ENCODE measurements at places on chromosomes 3 and 15.

GRCh38 chr3:66115858-66116654 lies 77.3 kb upstream of the MAGI1 start:
- no peak for DNase-seq

GRCh38 chr3:115553796-115554486 lies 69.4 kb upstream of the GAP43 start:
- DNase-seq = no peak

DNA sequence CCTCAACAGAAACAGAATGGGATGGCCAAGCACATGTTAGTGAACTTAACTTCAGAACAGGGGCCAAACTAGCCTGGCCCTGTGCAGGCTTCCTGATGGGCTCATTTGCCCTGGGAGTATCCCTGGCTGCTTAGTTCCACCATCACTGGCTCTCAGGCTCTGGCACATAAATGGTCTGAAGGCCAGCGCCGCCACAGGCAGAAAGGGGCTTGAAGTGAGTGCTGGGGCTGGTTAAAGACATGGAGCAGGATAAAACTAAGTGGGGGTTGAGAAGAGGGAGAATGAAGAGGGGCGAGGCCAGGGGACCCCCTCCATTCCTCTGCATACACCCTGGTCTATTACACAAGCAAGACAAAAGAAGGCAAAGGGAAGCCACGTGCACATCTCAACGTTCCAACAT lies 12.2 kb downstream of the SLCO2A1 start:
- DNase-seq = no peak

GRCh38 chr15:85956532-85957275 lies 123.0 kb upstream of the AGBL1 start:
- DNase-seq = no peak

DNA sequence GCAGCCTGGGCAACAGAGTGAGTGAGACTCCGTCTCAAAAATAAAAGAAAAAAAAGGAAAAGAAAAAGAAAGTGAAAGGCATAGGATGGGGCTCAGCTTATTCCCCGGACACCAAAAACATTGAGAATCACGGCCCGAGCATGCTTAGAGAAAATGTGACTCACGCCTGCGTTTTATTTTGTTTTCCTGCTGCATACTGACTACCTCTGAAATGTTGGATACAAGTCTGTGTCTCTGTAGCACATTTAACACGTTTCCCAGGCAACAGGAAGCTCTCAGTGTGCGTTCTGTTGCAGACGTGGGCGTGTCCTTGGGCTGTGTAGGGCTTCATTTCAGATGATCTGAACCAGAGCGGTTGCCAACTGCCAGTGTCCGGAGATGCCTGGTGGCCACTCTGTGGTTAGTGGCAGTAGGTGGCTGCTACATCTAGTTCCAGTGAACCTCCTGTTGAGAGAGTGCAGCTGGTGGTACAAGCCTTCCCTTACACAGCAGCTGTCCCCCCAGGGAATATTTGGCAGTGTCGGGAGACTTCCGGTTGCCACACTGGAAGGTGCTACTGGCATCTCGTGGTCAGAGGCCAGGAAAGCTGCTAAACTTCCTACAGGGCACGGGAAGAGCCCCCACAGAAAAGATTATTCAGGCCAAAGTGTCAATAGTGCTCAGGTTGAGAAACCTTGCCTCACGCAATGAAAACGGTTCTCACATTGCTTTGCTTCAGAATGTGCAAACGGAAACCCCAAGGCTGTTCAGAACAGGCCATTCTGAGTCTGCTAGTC lies 3.0 kb downstream of the SLC51A start:
- DNase-seq = peak; percentile 47

DNA sequence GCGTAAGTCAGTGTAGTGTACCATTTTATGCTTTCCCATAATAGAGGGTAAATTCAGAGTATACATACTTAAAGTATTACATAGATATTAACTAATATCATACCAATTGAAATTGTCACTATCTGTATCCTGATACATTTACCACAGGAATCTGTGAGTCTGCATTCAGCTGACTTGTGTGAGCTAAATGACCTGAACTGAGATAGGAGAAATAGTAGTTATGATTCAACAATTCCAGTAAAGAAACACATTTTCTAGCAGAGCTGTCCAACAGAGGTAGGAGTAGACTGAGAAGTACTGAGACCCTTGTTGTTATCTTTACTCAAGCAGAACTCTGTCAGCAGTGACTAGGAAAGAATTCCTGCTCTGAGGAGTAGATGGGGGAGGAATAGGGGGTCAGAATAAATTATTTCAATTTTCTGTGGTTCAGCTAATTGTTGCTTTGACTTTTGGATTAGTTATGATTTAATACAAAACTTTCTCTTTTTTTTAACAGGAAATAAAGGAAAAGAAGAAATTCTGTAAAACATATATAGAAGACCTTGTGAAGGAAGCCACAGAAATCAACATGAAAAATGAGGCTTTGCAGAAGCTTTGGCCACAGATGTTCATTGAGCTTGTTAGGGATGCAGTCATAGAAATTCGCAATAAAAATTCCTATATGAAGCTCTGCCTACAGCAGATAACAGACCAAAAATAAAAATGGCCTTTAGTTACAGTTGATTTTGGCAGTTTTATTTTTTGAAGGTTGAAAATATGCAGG lies 66.2 kb upstream of the THSD4 start:
- DNase-seq = no peak

DNA sequence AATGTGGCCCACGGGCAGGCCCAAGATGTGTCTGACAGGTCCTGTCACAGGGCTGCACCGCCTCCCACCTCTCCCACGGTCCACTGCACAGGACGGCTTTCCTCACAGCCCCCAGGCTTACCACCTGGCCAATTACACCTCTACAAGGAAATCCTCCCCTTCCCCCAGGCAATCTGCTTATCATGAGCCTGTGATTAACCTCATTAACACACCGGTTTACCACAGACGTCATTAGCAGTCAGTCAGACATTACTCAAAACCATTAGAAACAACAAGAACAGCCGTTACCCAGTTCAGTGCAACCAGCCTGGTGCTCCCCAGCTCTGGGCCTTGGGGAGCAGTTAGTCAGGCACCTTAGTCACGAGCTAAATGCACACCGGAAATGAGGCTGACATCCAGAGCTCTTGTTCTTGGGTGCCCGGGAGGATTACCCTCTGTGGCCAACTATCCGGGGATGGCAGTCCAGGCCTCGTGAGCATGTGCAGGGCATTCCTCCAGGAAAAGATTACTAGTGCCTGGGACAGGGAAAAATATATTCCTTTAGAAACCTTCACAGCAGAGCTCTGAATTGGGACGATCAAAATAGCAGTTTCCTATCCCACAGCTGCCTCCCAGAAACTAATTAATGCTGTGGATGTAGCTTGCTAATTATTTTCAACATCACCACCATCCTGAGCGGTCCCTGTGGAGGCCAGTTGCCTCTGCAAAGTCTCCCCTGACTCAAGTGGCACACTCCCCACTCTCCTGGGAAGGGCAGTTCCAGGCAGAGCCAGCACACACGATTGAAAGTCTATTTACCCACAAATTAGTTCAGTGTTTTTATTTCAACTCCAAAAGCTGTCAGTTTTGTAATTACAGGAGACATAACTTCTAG lies 117.4 kb upstream of the ZBED2 start:
- peak; percentile 63 for DNase-seq

- DNase-seq = no peak
Measured at GRCh38 chr3:53194210-53195065, 33.4 kb downstream of the PRKCD start.

- DNase-seq = no peak
Measured at GRCh38 chr15:83927704-83928391, 273.9 kb downstream of the ADAMTSL3 start.

- no peak for DNase-seq
Measured at GRCh38 chr15:25208735-25209134, 230.1 kb downstream of the UBE3A start.

DNA sequence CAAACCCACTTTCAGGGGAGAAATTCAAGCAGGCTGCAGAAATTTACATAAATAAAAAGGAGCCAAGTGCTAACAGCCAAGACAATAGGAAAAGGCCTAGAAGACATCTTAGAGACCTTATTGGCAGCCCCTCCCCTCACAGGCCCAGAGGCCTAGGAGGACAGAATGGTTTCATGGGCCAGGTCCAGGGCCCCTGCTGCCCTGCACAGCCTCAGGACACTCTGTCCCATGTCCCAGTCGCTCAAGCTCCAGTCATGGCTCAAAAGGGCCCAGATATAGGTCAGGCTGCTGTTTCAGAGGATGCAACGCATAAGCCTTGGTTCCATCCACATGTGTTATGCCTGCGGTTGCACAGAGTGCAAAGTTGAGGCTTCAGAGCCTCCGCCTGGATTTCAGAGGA lies 55.8 kb downstream of the SLC41A3 start:
- DNase-seq = no peak

DNA sequence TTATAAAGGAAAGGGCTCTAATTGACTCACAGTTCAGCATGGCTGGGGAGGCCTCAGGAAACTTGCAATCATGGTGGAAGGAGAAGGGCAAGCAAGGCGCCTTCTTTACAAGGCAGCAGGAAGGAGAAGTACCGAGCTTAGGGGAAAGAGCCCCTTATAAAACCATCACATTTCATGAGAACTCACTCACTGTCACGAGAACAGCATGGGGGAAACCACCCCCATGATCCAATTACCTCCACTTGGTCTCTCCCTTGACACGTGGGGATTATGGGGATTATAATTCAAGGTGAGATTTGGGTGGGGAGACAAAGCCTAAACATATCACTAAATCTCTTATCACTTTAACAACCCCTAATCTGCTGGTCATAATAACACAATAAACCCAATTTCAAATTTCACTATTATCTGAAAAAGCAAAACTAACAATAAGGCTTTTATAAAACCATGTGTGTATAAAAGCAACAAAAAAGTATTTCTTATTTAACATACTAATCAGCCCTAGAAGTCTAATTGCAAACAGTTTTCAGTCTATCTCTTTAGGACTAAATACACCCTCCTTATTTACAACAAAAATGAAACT lies 43.2 kb downstream of the SCAPER start:
- DNase-seq = no peak

GRCh38 chr15:100032358-100033085 lies 299.3 kb upstream of the LYSMD4 start:
- no peak for DNase-seq
